Mesothelial cell of epicardium (in vitro differentiated cells): ENCODE measurements at places on chromosomes 13 and 19. TPM values are rescaled to one million over a fixed set of nuclear protein-coding genes. Genes with fewer than 3 reads are reported as not detected.
A peak's percentile ranks its signal among the peaks of the same experiment; 100 is the strongest.

GRCh38 chr19:39407660-39408391 is 1.2 kb downstream of the ZFP36 start:
- H3K27me3 ChIP-seq: peaks cover 1% of the 10 kb centered on the region
- H3K4me3 ChIP-seq: peak overlapping the region; percentile 91
- H3K27ac ChIP-seq: peak overlapping the region; percentile 99
- peaks cover 43% of the 10 kb centered on the region for H3K4me1 ChIP-seq
- no peak for DNase-seq

DOHH gene
- total RNA-seq: 8.5 to 9.1 TPM (median 8.7 TPM) in 3 replicates

GRCh38 chr13:23856008-23856750 is 33.0 kb downstream of the MIPEP start:
- no peaks in the 10 kb centered on the region for H3K27me3 ChIP-seq
- H3K27ac ChIP-seq: no peak overlapping the region
- no peak overlapping the region for H3K4me3 ChIP-seq
- H3K36me3 ChIP-seq: peaks cover 8% of the 10 kb centered on the region

DNA sequence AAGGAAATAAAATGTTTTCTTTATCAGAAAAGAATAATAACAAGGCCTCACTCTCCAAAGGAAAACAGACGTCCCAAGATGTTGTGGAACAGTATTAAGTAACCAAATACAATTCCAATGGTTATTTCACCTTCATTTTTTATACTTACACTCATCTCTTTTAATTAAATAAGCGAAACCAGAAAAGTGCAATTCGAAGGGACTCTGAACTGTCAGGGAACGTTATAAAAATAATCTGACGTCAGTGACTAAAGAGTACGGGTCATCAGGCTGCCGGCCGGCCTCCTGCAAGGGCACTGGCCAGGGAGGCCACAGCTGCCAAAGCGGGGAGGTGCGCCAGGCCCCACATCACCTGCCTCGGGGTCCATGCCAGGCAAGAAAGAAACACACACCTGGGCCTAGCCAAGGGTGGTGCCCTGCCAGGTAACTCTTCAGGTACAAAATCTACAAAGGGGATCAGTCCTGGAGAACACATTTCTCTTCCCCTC is 61.2 kb downstream of the CDADC1 start:
- H3K4me1 ChIP-seq: peaks cover 25% of the 10 kb centered on the region
- H3K4me3 ChIP-seq: no peak overlapping the region
- H3K27me3 ChIP-seq: no peaks in the 10 kb centered on the region
- no peak for DNase-seq

DNA sequence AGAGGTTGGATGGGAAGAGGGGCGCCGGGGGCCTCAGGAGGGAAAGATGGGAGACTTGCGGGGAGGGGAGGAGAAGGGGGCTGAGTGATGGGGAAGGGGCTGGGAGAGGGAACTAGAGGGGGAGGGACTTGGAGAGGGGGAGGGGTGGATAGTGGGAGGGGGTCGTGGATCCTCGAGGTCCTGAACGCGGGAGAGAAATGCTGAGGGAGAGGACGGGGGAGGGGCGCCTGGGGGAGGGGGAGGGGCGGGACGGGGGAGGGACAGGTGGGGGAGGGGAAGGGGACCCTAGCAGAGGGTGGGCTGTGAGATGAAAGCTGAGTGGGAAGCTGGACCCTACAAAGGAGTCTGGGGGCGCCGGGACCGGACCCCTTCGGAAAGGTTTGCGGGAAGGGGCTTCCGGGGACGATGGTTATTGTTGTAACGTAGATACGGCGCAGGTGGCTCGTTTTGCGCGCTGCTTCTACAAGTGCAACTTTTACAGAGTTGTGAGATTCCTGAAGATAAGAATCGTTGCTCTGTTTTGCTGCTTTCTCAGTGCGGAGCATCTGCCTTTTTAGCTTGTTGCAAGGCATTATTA is 418 bp downstream of the ZNF444 start:
- H3K36me3 ChIP-seq: no peaks in the 10 kb centered on the region
- H3K27me3 ChIP-seq: no peaks in the 10 kb centered on the region
- peak; percentile 53 for DNase-seq

GRCh38 chr13:98879957-98880356 is 97.9 kb downstream of the DOCK9 start:
- H3K27me3 ChIP-seq: no peaks in the 10 kb centered on the region
- no peak overlapping the region for H3K4me3 ChIP-seq
- peaks cover 19% of the 10 kb centered on the region for H3K36me3 ChIP-seq
- DNase-seq: no peak
- peaks cover 13% of the 10 kb centered on the region for H3K4me1 ChIP-seq
- no peak overlapping the region for H3K27ac ChIP-seq

DHDH gene
- total RNA-seq: 2.3 to 3.5 TPM (median 3.2 TPM) in 3 replicates
